ENCODE measurements at places on chromosomes 16 and 17.

DNA sequence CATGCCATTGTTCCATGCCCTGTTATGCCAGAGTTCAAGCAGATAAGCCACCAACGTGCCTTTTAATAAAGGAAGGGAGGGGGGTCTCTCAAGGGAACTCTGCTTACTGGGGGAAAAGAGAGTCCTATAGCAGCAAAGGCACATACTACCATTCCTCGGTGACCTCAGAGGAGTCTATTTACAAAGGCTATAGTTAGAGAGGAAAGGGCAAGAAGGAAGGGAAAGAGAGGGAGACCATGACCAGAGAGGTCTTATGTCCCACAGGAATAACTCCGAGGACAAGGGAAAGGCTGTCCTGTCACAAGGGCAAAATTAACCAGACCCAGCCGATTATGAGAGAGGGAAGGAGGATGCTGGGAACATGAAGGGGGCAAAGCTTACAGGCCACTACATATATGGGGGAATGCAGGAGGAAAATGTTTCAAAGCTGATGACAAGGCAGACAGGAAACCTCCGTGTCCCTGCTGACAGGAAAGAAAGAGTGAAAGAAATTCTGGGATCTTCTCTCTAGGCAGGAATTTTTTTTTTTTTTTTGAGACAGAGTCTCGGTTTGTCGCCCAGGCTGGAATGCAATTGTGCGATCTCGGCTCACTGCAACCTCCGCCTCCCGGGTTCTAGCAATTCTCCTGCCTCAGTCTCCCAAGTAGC is 51.5 kb downstream of the HIC1 start:
- no peak for DNase-seq

- no peak for DNase-seq
Measured at GRCh38 chr17:28498652-28499363, 7.3 kb upstream of the FOXN1 start.

- no peak for DNase-seq
Measured at GRCh38 chr16:12470311-12471229, 333.1 kb downstream of the CPPED1 start.

- DNase-seq, result no peak
Measured at GRCh38 chr17:53106886-53107285, 715.8 kb upstream of the KIF2B start.

DNA sequence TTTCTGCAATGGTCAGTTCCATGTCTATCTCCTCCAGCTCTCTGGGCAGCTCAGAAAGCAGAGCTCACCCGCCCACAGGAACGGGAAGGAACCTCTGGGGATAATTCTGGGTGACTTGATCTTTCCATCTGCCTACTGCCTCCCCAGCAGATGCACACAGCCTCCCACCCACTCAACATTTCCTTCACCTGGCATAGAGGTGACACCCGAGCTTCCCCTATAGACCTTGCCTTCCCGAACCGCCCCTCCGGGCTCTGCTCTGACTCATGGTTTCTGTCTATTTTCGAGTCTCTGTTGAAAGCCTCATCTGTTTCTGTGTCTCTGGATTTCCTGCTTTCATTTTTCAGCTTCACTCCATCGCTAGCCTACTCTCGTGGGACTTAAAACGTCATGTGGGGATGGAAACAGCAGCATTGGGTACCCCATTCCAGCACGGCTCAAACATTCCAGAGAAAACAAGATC is 11.4 kb downstream of the GGA3 start:
- DNase-seq, result peak; percentile 86

DNA sequence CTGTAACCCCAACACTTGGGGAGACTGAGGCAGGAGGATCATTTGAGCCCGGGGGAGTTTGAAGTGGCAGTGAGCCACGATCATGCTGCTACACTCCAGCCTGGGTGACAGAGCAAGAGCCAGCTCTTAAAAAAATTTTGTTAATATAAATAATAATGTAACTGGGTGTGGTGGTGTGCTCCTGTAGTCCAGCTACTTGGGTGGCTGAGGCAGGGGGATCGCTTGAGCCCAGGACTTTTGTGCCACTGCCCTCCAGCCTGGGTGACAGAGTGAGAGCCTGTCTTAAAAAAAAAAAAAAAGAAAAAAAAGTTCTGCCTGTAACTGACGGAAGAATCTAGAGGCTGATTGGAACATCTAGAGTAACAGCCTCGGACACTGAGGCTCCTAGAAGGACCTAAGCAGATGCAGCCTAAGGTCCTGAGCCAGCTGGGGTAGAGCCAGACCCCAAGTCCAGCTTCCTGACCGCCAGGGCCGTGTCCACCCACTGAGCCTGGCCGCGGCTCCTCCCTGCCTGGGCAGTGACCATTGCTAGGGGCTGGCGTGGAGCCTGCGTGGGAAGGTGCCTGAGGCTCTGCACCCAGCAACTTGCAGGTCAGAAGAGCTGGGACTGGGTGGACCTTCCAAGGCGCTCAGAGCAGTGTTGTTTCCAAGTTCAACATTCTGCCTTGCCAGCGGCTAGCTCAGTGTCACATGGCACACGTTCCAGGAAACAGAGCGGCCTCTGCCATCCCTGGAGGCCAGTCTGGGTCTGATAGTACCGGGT is 209.4 kb upstream of the CIBAR2 start:
- no peak for DNase-seq

- no peak for DNase-seq
Measured at GRCh38 chr17:79926142-79926604, 86.9 kb upstream of the CBX4 start.

DNA sequence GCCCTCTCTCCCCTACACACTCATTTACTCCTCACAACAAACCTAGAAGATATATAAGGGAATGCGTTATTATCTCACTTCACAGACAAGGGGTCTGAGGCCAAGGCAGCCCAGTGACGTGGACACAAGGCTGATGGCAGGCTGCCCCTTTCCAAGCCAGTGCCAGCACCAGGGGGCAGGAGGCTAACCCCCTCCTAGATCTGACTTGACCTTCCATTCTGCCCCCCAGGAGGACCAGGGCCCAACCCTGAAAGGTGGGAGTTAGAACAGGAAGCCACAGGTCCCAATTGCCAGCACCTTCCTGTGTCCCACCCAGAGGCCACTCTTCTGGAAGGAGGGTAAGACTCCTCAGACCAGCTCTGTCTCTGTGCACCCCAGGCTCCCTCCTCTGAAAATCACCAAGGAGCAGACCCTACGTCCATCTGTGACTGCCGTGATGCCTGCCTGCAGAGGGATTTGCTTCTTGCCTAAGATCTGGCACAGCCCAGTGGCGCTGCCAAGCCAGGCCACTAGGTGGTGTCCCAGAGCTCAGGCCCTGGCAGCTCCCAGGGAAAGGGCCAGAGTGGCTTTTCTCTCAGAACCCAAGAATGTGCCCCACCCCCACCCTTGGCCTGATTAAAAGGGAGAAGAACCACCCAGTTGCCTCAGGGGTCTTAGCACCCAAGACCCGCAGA is 42.4 kb upstream of the MRPS23 start:
- peak; percentile 71 for DNase-seq

- no peak for DNase-seq
Measured at GRCh38 chr16:83808573-83809014, 816 bp downstream of the HSBP1 start.

DNA sequence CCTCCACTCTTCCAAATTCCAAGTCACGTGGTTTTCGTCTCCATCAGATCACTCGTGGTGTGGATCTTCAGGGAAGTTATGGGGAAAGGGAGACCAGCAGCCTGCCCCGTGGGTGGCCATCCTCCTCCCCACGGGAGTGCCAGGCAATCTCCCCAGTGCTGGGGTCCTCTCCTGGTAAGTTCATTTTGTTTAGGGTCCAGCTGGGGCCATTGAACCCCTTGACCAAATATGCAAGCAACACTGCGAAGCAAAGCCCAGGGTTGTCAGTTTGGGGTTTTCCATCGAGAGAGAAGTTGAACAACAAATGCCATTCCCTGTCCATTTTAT is 4.1 kb upstream of the LCMT1 start:
- no peak for DNase-seq

DNA sequence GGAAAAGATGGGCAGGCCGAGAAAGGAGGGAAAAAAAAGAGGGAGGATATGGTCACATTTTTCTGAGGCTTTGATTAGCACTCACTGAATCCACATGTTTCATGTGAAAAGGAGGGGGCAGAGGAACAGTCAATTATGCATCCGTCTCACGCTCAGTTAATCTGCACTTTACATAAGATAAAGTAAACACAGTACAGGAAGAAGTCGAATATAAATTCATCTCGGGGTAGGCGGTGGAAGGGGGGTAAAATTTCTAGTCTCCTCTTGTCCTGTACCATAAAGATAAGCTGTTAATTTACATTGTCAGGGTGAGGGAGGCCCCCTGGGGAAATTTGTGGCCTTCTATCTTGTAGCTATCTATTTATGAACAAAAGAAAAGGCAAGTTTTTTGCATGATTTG is 73.1 kb upstream of the CES5A start:
- DNase-seq, result no peak

GRCh38 chr17:32463304-32463703 is 19.0 kb downstream of the PSMD11 start:
- no peak for DNase-seq

DNA sequence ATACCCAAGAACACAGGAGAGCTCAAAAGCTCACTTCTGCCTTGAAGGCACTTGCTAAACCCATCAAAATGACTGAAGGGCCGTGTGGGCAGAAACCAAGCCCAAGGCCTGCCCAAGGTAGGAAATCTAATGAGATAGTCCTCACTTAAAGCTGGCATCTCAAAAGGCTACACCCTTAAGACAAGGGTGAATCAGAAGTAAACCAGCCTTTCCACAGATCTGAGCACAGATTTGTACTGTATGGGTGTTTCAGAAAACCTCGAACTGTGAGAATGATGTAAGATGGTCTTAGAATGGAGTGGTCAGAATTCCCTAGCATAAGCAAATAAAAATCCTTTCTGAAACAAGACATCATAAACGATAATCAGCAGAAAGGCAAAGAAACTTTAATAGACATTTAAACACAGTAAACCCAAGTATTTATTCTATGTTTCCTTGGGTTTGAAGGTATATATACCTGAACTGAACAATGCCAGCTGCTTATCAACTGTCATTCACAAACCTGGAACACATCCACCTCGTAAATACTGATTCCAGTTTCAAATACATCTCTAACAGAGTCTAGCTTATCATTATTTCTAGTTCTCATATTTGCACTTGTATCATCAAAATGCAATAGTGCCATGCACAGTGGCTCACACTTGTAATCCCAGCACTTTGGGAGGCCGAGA is 37.8 kb downstream of the GLG1 start:
- DNase-seq, result no peak

DNA sequence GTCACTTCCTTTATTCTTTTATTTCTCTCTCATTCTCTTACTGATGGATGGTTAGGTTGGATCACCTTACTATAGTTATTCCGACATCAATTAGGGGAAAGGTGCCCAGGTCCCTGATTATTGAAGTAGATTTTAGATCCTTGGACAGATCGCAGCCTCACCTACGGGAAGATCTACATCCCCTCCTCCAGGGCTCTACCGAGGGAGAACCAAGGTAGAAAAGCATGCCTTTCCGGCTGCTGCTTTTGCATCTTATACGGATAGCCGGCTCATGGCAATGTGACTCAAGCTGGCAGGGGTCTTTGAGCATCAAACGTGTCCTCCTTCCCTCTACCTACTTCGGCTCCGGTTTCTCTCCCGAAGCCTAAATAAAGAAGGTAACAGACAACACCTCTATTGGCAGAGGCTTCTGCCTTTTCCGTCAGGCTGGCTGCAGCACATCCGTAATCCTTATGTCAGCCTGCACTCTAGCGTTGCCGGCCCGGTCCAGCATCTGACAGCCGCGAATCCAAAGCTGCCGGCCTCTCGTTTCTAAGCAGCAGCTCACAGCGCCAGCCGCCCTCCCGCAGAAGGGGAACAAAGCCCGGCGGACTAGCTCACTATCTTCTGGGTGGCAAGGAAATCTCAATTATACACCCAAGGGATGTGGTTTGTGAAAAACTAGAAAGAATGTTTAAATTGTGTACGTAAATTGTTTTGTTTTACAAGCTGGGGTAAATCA is 46.9 kb downstream of the IRX6 start:
- DNase-seq, result no peak

DNA sequence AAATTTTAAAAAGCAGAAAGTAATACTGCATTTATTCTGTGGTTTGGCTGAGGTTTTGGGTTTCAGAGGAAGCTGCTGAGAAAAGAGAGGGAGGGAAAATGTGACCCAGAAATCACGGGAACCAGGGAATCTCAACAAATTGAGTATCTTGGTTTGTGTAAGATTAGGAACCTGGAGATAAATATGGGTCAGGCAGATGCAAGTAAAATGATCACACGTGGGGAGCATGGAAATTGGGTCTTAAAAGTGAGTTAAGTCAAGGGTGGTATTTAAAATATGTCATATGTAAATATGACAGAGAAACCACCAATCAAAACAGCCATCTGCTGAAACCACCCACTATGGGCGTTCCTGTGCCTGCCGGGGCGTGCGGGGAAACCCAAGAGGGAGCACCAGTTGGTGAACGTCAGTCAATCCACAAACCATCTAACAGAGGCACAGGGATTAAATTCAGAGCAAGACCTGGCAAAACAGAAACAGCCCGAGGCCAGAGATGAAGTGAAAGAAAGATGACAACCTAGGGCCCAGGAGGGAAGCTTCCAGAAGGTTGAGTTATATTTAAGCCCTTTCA is 33.4 kb downstream of the CDH13 start:
- DNase-seq, result peak; percentile 51

DNA sequence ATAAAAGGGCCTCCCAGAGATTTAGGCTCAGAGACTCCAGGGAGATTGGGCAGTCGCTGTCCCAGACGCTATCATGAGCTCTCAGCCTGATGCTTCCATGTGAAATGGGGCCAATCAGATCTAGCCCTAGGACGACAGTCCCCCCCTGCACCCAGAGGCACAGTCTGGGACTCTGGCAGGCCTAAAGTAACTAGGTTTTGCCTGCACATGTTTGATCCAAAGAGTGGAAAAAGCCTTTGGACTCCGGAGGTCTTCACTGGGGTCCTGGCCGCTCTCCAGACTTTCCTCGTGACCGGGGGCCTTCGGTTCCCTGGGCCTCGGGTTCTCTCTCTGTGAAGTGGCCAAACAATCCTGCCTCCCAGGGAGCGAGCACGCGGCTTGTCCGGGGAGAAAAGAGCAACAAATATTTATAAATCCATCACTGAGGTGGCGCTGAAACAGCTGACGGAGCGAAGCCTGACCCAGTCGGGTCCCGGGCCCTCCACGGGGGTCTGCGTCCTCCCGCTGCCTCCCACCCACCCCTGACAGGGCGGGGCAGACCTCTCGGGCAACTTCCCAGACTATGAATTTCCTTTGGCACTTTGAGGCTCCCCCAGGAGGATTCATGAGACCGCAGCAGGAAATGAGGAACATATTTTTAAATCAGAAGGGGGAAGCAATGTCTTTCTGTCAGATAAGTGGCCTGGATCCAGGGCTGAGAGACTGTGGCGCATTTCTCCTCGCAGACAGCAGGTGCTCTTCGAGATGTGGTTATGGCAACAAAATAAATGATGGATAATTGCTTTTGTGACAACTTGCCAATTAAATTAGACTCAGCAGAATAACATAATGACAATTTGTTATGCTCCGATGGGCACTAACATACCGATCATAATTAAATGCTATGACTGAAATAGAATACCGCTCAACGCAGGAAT is 38.9 kb downstream of the MRPS23 start:
- DNase-seq, result no peak

- DNase-seq, result no peak
Measured at GRCh38 chr17:81518113-81518784, 5.7 kb upstream of the ACTG1 start.

Measured in stimulated activated naive CD4-positive, alpha-beta T cell treated with Interleukin-2 at 50 U/mL for 16 hours (primary cell).